ENCODE measurements at places on chromosomes 6 and 20.

GRCh38 chr6:108156180-108156937, 9.5 kb upstream of the NR2E1 start:
- no peak for DNase-seq

GRCh38 chr20:49318430-49319207, 40.8 kb upstream of the ZNFX1 start:
- DNase-seq, result no peak

GRCh38 chr20:53126185-53126584, 154.0 kb downstream of the TSHZ2 start:
- no peak for DNase-seq

DNA sequence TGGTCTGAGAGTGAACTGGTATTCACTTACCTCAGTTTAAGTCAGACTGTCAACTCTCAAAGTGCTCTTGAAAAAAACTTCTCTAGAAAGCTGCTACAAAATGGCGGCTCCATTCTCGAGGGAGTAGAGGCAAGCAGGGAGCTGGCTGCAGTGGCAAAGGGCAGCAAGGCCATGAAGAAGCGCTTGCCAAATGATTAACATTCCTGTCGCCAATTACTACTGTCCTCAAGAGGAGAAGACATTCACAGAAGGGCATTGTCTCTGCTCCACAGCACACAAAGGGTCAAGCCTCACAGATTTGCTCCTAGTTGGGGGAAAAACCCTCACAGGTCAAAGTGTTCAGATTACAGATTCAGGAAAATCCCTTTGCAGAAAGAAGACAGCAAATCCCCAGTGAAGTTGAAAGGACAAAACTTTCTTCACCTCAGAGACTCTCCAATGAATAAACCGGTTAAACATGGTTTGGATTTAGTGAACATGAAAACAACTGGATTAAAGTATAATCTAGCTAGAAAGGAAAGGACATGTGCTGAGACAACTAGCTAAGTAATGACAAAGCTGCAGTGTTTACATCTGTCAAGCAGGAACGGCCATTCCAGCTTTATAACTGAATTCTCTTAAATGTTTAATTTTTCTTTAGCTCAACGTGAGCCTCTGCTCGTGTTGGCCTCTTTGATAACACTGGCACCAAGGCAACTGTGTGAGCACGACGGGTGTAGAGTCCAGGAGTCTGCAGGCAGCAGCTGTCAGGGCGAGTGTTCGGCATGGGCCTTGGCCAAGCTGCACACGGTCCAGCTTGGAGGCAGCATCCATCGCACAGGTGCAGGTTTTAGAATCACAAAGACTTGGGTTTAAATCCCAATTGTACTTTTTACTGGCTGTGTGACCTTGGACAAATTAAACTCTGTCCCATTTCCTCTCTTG, 37.6 kb downstream of the NR2E1 start:
- no peak for DNase-seq

DNA sequence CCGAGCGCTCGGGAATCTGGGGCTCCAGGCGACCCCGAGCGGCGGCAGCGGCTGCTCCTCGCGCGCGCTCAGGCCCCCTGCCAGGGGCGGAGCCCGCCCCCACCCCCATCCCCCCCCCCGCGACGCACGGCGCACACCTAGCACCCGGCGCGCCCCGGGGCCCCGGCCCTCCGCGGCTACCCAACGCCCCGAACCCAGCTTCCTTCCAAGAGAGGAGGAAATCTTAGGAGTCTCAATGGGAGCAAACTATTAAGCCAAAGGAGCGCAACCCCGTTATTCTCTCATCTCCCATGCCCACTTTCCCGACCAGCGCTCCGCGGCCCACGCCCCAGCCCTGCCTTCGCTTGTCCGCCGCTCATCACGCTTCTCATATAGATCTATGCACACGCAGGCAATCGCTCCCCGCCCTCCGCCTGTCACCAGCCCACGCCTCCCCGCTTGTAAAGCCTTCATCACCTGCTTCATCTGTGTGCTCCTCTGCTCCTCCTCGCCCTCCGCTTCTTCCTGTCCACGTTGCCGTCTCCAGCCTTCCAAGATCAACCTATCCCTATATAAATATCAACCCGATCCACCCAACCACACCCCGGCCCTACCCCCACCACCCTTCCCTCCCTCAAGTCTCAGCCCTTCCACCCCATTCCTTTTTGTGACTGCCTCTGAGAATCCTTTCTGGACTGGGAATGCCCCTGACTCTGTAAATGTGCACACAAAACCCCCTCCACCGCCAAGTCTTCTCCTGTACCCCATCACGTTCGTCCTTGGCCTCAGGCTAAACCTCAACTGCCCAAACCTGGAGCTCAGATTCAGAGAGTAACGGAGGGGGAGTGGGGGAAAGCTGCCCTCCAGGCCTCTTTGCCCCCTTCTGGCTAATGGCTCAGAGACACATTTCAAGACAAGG, at the start of gene DLK2:
TSS of gene DLK2 (minus strand) at position 18 of the 898 bp plus-strand sequence. CDS start 723 bp downstream, outside the sequence.
- DNase-seq, result no peak

DNA sequence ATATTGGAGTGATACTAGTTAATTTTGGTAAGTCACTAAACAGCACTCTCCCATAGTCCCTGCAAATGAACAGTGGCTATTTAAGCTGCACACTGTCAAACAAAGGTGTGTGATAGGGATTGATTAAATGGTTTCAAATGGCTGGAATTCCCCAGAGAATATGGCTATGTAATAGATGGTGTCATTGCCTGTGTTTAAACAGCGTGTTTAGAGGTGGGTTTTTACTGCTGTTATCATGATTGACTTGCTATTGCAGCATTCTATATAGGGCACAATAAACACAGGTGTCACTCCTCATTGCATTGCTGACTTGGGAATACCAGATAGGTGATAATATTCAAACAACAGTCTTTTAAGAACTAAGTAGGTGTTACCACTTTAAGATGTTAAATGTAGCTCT, 171.7 kb upstream of the MAN1A1 start:
- no peak for DNase-seq

- DNase-seq, result no peak
Observed at GRCh38 chr6:150549674-150550101, 50.0 kb upstream of the PLEKHG1 start.

- peak; percentile 82 for DNase-seq
Observed at GRCh38 chr20:63653041-63653973, at the start of gene STMN3. Gene STMN3, minus strand, starts transcription at chr20:63653424. Its CDS starts 79 bp downstream, at chr20:63653345.

DNA sequence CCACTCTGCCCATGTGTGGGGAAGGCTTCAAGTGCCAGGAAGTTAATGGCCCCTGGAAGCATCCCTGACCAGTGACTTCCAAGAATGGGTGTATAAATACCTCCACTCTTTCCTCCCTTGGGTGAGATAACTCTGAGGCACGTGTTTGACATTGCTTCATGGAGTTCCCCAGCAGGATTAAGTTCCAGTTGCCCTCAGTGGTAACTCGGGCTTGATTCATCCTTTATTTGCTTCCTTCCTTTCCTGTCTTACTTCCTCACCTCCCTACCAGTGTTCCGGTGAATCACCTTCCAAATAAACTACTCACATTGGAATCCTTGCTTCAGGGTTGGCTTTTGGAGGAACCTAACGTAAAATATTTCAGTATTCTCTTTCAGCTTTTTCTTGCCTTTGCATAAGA, 84.6 kb upstream of the JAG1 start:
- DNase-seq, result no peak

GRCh38 chr20:61450549-61450948, 198.5 kb downstream of the CDH4 start:
- DNase-seq, result no peak

- peak; percentile 76 for DNase-seq
Observed at GRCh38 chr6:47414423-47415167, 63.0 kb upstream of the CD2AP start.

- DNase-seq, result no peak
Observed at GRCh38 chr20:59748619-59749191, 144.4 kb downstream of the PHACTR3 start.

DNA sequence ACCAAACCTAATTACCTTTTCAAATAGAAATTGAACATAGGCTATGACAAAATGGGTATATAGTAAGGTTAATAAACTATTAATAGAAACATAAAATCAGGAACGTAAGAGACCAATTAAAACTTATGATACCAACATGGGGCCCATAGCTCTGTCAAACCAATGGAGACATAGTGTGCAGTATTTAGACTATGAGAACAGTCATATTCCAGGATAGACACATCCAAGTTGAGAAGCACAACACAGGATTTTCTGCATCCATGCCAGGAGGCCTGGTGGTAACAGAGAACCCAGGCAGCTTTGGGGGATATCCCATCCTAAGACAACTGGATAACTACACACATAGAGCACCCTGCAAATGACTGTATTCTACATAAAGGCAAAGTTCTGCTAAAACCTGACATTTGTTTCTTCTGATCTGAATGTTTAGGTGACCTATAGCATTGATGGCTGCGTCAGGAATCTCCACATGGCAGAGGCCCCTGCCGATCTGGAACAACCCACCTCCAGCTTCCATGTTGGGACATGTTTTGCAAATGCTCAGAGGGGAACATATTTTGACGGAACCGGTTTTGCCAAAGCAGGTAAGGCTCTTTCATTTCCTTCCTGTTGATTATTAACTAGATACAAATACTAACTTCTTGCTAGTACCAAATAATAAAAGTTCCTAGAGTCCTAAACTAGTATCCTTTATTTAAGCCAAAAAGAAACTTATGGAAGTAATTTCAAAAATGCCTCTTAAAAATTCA, 202.7 kb downstream of the ARHGAP18 start:
- no peak for DNase-seq

DNA sequence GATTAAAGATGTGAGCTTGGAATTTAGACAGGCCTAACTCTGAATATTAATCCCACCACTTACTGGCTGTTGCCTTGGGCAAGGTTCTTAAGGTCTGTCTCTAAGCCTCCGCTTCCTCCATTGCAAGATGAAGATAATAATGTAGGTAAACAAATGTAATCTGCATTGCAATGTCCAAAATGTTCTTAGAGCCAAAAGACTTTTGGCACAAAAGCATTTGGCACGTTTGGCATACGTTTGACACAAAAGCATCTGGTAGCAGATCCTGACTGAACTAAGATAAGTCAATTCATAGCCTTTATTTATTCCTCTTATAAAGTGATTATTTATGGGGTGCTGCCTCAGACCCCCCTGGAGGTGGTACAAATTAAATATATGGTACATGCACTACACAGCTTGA, 229.9 kb upstream of the STXBP5 start:
- DNase-seq, result no peak

- DNase-seq, result peak; percentile 45
Observed at GRCh38 chr20:60921022-60921622, 330.9 kb upstream of the CDH4 start.

- no peak for DNase-seq
Observed at GRCh38 chr6:57283911-57284455, 33.4 kb upstream of the PRIM2 start.

DNA sequence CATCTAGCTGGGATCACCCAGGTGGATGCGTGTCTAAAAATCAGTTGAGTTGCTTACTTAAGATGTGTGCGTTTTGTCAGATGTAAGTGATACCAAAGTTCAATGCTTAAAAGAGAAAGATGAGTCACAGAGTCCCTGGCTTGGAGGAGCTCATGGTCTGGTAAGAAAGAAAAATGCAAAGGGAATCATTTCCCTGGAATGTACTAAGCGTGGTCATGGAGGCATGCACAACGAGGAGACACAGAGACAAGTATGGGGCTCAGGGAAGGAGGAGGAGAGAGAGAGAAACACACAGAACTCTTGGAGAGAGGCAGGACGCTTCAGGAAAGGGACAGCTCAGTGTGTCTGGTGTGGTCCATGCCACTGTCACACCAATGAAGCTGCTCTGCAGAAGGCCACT, 186.9 kb upstream of the GMDS start:
- no peak for DNase-seq

DNA sequence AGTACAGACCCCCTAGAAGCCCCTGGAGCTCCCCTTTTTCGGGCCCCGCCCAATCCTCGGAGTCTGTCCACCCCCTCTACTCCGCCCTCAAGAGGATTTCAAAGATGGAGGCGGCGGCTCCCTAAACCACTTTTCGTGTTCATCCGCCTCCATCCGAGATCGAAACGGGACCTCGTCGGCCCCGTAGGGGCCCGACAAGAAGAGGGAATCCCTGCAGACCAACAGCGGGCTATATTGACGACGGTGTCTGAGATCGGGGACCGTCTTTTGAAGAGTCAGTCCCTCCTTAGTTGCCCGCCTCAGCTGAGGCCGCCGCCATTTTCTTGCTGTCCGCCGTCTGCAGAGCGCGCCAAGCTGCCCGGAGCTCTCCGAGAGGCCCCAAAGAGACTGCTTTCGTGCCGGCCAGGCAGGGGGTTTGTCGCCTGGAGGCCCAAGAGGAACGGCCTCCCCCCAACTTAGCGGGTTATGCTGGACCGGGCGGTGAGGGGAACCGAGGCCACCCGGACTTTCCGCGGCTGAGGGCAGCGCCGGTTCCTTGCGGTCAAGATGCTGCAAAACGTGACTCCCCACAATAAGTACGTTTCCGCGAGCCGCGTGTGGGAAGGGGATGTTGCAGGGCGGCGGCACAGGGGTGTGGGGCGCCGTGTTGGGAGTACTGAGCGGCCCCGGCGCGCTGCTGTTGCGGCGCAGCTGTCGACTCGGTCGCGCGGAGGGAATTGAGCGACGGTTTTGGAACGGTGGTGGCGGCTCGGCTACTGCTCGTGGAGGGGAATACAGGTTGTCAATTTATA, 4.2 kb downstream of the BRD2 start:
- peak; percentile 48 for DNase-seq

DNA sequence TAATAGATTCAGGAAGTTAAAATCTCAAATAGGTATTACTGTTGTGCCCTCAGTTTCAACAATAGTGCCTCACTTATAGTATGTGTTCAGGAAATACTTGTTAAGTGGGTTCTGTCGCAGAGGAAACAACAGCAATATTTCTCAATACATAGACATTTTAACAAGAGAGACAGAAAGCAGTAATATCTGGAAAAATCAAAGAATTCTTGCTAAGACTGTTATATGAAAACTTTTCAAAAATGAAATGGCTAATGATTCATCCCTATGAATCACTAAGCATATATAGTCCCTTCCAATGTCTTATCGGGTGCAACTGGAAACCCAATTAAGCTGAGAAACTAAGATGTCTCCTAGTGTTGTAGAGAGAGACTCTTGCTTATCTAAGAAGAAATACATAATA, 668.9 kb downstream of the TFAP2A start:
- DNase-seq, result no peak

DNA sequence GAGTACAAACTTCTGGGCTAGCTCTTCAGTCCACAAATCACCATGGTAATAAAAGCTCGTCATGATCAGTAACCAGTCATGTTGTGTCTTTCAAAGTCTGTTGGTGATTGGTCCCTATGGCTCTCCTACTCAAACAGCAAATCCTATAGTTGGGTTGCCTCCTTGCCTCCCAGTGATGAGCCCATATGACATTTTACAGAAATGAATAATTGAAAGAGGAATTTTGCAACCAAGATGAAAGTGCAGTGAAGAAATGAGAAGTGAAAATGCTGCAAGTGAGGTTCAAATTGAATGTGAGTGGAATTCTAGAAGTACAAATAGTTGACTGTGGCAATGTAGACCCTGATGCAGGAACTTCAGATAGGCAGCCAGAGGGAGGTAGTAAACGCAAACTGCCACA, 5.1 kb upstream of the SIRPD start:
- peak; percentile 97 for DNase-seq
